Posterior vena cava (tissue), 2 donors: ENCODE measurements at places on chromosomes 7 and 10.
A peak's percentile ranks its signal among the peaks of the same experiment; 100 is the strongest.

DNA sequence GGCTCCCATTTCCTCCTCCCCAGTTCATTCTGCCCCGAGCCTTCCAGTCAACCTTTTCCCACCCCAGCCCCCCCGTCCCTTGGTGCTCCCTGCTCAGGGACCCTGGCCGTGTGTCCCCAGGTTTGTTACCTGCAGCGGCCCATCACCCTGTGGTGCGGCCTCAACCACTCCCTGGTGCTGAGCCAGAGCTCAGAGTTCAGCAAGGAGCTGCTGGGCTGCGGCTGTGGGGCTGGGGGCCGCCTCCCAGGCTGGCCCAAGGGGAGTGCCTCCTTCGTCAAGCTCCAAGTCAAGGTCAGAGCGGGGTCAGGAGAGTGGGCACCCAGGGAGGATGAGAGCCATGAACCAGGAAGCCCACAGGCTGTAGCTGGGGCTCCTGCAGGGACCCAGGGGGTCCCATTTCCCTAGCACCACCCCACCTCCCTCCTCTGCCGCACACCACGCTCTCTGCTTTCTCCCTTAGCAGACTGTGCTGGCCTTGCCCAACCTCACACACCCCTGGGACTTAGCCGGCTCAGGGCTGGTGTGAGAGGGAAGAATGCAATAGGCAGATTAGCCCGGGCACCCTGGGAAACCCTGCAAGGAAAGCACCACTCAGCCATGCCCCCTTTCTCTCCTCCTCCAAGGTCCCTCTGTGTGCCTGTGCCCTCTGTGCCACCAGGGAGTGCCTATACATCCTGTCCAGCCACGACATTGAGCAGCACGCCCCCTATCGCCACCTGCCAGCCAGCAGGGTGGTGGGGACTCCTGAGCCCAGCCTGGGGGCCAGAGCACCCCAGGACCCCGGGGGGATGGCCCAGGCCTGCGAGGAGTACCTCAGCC lies 2.0 kb upstream of the PCOLCE start:
- no peak for DNase-seq

- DNase-seq: no peak
These were observed 58.1 kb upstream of the ST8SIA6 start for GRCh38 chr10:17512341-17513001.

GRCh38 chr10:132097609-132098377 lies 32.0 kb downstream of the JAKMIP3 start:
- peak; percentile 67 for DNase-seq

DNA sequence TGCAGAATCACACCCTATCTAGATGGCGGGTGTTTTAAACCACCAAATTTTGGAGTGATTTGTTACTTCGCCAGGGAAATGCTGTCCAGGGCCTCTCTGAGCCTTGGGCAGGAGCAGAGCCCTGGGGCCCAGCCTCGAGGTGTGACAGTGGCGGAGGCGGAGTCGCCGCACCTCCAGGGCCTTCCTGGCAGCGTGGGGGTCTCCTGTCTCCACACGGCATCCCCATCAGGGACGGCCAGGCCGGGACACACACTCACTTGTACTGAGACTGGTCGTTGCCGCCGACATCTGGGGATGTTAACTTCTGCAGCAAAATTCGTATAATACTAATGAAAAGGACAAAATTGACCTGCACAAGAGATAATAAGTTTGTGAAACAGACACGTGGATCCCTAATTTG lies 110.7 kb downstream of the VIPR2 start:
- DNase-seq: peak; percentile 73

DNA sequence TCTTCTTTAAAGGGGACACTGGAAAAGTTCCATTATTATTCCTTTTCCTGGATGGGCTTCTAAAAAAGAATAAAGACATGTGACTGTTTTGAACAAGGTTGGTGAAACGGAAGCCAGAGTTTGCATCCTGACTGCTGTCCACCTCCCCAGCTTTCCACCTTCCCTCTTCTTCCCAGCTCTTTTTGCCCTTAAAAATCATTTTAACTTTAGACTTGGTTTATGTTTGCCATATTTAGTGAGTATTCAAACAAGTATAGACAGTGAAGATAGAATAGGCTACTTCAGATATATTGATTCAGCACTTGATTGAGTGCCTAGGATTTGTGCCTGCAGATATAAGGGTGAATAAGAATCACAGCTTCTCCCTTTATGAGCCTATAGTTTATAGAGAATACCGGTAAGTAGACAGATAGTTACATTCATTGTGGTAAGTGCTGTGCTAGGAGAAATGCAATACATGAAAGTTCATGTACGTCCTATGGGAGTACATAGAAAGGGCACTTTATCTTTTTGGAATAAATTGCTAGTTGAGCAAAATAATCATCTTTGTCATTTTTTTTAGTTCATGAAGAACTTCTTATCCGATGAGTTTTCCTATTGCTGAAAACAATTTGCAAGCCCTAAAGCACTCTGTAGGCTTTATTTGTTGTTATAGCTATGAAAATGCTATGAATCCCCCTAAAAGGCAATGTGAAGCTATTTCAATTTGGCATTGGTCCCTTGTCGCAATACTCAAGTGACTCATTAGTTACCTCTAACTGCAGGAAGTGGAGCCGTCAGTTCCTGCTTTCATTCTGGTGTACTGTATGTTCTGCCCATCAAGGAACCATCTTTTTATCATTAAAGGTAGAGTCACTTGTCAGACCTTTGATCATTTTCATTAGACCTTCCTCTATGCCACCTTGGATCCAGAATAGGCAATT lies 57.2 kb upstream of the STRIP2 start:
- no peak for DNase-seq

DNA sequence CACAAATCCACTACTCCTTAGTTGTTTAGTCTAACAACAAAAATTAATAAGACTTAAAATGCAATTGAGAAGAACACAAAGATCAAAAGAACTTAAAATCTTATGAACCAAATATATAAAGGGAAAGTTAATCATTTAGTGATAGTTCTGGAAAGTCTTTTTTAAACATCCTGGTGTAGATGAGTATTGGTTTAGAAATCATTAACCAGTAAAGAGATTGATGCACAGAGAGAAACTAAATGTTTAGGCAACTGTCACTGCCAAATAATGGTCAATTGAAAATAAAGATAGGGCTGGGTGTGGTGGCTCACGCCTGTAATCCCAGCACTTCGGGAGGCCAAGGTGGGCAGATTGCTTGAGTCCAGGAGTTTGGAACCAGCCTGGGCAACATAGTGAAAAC lies 44.9 kb downstream of the SP8 start:
- no peak for DNase-seq

- no peak for DNase-seq
These were observed 82.6 kb upstream of the ELMO1 start for GRCh38 chr7:37531225-37531624.

DNA sequence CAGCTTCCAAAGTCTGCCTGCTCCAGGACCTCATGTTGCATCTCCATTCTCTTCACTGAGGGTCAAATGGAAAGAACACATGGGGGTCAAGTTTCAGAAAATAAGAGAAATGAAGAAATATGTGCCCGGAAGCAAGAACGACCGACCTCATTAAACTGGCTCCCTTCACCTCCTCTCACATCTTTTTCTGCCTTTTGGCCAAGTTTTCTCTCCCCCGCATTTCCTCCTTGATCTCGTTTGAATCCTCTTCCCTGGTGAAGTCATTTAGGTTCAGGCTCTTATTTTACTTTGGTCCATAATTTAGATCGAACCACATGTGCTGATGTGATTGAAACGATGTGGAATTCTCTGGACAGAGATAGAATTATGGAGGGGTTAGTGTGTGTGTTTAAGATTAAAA lies 44.2 kb downstream of the EGFR start:
- no peak for DNase-seq

DNA sequence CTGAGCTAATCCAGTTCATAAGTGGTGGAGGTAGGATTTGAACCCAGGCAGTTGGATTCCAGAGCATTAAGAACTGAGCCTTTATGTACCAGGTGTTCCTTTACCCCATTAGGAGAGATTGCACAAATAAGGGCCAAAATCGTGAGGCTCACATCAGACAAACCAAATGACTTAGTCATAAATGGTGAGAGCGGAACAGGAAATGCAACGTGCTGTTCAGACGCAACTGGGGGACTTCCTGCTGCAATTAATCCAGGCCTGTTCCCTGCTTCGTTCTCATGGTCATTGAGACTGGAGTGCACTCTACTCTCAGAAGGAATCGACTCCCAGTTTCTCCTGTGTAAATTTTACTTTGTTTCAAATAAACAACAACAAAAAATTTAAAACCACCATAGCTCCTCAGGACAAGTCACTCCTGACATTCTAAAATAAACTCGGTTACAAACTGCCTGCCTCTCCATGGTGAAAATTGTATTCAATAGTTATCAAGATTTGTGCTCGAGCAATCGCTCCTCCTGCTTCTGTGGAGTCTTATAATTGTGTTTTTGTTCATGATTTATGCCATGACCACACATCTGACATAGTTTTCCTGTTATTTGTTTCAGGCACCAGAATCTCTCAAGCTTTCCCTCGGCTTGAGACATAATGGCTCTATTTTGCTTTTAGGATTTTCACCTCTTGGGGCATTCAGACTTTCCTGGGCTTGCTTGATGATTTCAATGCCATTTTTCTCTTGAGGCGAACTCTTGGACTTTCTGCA lies 115.3 kb upstream of the BMPER start:
- no peak for DNase-seq

GRCh38 chr7:108104324-108104723 lies 25.8 kb downstream of the LAMB4 start:
- no peak for DNase-seq

- DNase-seq: no peak
These were observed 25.8 kb upstream of the SH2B2 start for GRCh38 chr7:102260856-102261255.

- no peak for DNase-seq
These were observed 101.3 kb downstream of the STRA8 start for GRCh38 chr7:135334830-135335543.

DNA sequence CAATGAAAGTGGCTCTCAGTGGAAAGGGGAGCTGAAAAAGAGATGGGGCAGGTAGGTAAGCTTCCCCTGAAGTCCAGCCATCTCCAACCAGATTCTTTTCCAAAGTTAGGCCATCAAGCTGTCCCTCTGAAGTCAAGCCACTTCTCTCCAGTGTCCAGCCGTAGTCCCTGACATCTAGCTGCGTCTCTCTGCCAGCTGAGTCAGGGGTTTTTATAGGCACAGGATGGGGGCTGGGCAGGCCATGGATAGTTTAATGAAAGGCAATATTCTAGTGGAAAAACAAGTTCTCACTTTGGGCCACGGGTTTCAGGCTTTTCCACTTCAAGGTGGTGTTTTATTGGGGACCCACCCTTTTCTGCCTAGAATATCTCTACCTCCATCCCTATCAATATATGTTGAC lies 36.8 kb downstream of the AVL9 start:
- no peak for DNase-seq

DNA sequence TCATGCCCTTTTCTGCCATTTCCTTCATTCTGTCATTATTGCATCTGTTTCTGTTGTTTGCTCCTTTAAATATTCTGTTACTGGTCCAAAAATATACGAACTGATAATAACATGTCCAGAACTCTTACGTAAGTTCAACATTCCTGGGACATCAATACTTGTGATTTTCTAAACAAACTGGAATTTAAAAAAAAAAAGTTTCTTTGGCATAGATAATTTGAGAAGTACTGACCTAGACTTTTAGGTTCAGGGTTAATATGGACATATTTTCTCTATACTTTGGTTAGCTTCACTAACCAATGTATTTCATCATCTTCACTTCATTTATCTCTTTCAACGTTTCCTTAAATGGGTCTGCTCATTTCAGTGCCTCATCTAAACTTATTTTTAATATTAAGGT lies 147.3 kb downstream of the JMJD1C start:
- no peak for DNase-seq

DNA sequence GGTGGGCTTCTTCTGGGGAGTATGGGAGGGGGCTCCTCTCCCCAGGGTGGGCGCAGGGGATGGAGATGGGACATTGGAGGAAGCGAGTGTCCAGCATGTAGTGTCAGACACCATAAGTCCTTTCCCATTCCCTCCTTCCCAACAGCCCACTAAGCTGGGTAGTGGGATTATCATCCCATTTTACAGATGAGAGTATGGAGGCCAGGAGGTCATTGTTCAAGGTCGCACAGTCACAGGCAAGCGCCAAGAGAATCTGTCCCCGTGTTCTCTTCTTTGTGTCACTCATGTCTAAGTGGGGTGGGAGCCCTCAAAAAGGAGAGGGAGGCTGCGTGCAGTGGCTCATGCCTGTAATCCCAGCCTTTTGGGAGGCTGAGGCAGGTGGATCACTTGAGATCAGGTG lies 64.8 kb downstream of the CLIP2 start:
- no peak for DNase-seq

DNA sequence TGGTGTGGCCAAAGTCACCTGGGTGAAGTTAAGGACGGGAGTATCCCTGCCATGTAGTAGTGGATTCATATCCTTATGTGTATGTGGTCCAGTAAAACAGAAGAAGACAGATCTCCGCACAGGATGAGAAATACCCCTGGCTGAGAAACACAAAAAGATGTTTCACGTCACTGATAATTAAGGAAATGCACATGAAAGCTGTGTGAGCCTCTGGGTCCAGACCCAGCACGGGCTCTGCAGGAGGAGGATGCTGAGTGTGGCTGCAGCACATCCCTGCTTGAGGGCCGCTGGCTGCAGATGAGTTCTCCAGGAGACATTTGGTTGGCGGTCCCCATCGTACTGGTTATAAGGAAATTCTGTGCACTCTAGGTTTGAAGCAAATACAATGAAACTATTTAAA lies 8.2 kb upstream of the SUN1 start:
- peak; percentile 48 for DNase-seq

DNA sequence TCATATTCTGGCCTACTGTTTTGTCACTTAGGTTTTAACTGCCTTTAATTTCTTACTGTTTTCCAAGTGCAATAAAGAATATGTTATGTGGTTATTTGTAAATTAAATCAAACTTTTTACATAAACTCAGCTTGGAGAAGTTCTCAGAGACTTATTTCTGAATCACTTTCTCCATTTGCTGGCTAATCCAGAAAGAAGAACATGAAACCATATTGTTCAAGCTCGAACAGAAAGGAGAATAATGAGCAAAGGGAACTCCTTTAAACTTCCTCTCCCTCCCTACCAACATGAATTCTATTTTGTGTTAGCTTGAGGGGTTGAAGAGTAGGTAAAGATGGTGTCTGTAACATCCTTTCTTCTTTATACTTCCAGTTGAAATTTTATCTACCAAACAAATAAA lies 52.3 kb downstream of the SHTN1 start:
- no peak for DNase-seq

- DNase-seq: no peak
These were observed 37.6 kb downstream of the SGMS1 start for GRCh38 chr10:50585921-50586739.
